Kidney tubule cell (primary cell): ENCODE measurements at places on chromosomes 4 and X.

DNA sequence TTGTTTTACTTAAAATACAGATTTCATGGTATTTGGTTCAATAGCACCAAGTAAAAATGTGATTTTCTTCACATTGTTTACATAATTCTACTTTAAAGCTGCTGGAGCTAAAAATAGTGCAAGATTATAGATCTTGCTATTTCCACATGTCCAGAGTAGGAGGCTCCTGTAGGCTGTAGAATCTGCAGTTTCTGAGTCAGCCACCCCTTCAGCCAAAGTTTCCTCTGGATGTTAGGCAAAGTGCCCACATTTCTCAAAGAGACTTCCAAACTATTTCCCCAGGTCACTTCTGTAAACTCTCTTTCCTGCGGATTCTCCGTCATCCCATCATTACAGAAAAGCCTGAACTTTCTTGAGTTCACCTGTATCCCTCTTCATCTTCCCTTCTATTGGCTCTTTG, 342.5 kb upstream of the FSTL5 start:
- no peak for DNase-seq

DNA sequence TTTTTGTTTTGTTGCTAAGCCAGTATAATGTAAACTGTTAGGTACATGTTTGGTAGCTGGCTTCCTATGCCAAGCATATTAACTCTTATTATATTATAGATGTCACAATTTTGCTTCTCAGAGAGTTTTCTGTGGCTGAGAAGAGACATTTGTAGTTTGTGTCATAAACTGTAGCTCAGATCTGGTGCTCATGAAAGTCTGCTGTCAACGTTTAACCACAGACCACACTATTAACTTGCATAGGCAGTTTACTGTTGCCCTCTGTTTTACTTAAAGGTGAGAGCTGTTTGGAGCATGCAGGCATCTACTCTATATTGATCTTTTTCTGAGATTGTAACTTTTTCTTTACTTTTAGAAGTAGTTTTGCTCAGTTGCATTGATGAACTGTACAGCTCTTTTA, 166.8 kb downstream of the TLL1 start:
- DNase-seq: no peak

GRCh38 chrX:20140420-20140819, 1.2 kb downstream of the EIF1AX start:
- DNase-seq: no peak

GRCh38 chr4:162645381-162645780, 481.6 kb upstream of the FSTL5 start:
- no peak for DNase-seq

GRCh38 chrX:111244235-111244750, 26.0 kb downstream of the CAPN6 start:
- DNase-seq: peak; percentile 29

- DNase-seq: no peak
Observed at GRCh38 chr4:95023110-95023509, 265.4 kb downstream of the BMPR1B start.

- DNase-seq: no peak
Observed at GRCh38 chr4:159370286-159370685, 267.4 kb downstream of the RAPGEF2 start.

DNA sequence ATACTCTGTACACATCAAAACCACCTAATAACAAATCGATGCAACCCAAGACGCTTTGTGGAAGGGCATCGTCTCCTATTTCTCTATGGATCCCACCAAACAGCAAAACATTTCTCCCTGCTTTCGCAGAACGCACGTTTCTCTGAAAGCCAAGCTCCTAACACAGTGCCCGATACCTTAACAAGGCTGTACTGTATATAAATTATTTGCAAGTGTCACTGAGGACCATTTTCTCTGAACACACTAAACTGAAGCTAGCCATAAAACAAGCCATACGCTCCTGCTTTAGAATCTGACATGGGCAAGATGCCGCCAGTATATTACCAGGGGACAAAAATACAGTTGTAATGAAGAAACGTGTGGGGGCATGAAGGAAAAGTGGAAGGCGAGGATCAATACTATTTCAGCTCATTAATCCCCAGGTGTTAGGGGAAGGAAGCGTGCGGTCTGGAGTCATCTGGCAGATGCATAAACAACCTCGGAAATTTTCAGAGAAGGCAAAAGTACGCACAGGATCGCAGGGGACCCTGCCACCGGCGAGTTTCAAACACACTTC, 703 bp downstream of the KCNIP4 start:
- DNase-seq: no peak

- no peak for DNase-seq
Observed at GRCh38 chrX:47577424-47577823, 4.8 kb upstream of the TIMP1 start.

GRCh38 chr4:158157412-158157811, 15.4 kb downstream of the GASK1B start:
- DNase-seq: no peak
